ENCODE measurements at places on chromosomes 12 and 14.

DNA sequence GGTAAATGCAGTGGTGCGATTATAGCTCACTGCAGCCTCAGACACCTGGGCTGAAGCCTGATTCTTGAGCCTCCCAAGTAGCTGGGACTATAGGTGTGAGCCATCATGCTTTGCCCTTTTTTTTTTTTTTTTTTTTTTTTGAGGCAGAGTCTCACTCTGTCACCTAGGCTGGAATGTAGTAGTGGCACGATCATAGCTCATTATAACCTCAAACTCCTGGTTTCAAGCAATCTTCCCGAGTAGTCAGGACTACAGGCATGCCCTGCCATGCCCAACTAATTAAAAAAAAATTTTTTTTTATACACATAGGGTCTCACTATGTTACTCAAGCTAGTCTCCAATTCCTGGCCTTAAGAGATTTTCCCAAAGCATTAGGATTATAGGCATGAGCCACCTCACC is 6.9 kb downstream of the ATP2A2 start:
- DNase-seq: no peak

DNA sequence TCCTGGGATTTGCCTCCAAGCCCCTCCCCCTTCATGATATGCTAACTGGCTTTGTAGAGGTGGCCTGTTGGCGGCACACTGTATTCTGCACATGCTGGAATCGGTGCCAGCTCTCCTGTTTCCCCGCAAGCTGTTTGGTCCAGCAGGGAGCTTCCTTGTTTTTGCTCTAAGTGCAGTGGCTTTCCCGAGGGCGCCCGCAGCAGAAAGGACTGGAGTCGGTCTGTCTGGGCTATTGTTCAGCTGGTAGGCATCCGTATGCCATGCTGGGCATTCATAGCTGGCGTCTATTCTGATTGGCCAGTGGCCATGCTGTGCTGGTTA is 88.9 kb upstream of the MED13L start:
- DNase-seq: no peak

- DNase-seq: no peak
These were observed 353.0 kb upstream of the SFSWAP start for GRCh38 chr12:131357920-131358319.

GRCh38 chr12:67541625-67541991 is 106.9 kb upstream of the DYRK2 start:
- DNase-seq: no peak

- DNase-seq: no peak
These were observed 52.1 kb downstream of the VWF start for GRCh38 chr12:6072302-6072752.

GRCh38 chr14:101217080-101217463 is 313.6 kb upstream of the RTL1 start:
- DNase-seq: no peak

- peak; percentile 13 for DNase-seq
These were observed 6.8 kb downstream of the KRT2 start for GRCh38 chr12:52645120-52645761.

GRCh38 chr14:35533357-35534207 is at the start of gene INSM2:
Gene INSM2, plus strand, starts transcription at chr14:35534164. Its CDS starts 89 bp downstream, at chr14:35534253.
- peak; percentile 62 for DNase-seq
